ENCODE measurements at places on chromosomes 13 and 19. TPM values are rescaled to one million over a fixed set of nuclear protein-coding genes. Genes with fewer than 3 reads are reported as not detected.
A peak's percentile ranks its signal among the peaks of the same experiment; 100 is the strongest.

GRCh38 chr13:75651013-75651412 is 14.9 kb downstream of the LMO7 start:
- no peak for DNase-seq

DNA sequence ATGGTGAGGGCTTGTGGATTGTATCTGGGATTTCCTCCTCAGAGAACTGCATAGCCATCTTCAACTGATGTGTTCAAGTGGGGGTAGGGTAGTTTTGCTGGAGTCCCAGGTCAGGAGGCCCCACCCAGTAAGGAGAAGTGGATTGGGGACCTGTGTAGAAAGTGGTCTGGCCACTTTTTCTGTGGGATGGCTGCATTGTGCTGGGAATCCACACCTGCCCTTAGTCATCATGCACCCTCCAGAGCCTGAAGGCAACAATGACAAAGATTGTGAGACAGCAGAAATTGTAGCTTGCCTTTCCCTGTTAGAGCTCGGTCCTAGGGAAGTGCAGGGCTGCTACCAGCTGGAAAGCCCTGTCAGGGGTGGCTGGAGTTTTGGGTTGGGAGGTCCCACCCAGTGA is 255.4 kb downstream of the NDFIP2 start:
- no peak for DNase-seq

GRCh38 chr13:68261105-68261504 is 1031.0 kb upstream of the PCDH9 start:
- DNase-seq, result no peak

GRCh38 chr13:33069365-33069764 is 53.1 kb downstream of the KL start:
- no peak for DNase-seq

- no peak for DNase-seq
Observed at GRCh38 chr13:50613356-50613831, 230.1 kb downstream of the DLEU7 start.

DNA sequence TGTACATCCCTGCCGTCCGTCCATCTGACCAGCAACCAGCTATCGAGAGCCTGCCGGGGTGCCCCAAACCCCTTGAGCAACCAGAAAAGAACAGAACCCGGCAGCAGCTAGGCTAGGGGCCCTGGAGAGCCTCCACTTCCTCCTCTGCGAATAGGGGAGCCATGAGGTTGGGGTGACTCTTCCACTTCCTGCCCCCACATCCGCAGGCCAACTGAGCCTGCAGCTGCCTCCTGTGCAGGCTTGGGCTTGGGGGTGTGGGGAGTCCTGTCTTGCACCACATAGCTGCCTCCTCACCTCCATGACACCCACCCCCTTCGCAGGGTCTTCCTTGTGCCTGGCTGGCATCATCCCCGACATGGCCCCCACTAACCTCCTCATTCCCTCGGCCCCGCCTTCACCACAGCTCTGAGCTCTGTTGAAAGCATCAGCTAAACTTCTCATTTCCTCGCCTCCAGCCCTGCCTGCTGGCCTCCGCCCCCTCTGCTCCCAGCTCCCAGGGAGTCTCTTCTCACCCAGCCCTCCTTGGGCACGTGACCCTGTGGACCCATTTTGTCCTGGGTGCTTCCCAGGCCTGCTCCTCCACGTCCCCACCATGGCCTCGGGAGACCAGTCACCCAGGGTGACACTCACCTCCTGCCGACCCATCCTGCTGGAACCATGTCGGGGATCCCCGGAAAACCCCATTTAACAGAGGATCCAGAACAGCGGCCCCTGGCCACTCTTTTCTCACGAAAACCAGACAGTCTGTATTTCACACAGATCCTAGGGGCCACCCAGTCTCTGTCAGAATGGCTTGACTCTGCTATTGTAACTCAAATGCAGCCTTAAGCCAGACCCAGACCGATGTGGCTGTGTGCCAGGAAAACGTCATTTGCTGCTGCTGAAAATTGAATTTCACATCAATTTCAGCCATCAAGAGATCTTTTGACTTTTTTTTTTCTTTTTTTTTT is 50.4 kb downstream of the MYO9B start:
- no peak for DNase-seq

DNA sequence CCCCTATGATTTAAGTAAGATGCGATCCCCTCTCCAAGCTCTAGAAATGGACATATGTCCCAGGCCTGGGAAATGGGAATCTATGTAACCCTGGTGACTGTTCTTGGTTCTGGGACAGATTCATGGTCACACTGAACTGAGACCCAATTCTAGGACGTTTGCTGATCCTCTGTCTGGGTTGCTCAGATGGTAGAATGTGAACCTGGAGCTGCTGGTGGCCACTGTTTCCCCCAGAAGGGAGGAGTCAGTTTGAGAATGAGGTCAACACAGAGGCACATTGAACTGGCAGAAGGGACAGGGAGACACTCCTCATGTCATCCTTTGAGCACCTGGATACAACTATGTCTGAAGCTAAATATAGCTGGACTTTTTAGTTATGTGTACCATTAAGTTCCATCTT is 29.1 kb downstream of the FAM187B start:
- DNase-seq, result no peak

DNA sequence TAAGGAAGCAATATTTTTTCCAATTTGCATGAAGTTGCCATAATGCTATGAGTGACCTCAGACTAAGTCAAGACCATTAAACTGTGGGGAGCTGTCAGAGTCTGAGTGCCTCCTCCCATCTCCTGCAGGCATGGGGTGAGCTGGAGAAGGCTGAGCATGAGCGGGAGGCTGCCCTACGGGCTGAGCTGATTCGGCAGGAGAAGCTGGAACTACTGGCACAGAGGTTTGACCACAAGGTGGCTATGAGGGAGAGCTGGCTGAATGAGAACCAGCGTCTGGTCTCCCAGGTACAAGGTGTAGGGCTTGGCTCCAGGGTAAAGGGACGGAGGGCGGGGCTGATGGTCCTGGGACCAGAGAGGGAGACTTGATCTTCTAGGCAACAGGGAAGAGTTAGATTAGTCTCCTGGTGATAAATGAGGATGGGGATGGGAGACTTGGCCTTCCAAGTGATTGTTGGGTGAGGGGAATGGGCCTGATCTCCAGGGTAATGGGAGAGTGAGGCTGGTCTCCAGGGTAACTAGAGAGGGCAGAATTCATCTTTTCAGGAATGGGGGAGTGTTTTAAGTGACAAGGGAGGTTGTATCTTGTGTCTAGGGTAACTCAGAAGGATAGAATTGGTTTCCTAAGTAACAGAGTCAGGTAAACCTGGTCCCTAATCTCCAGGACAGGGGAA is 36.0 kb downstream of the SPTBN4 start:
- DNase-seq, result no peak

GRCh38 chr19:33052352-33052972 is 12.2 kb downstream of the RHPN2 start:
- DNase-seq, result no peak

DNA sequence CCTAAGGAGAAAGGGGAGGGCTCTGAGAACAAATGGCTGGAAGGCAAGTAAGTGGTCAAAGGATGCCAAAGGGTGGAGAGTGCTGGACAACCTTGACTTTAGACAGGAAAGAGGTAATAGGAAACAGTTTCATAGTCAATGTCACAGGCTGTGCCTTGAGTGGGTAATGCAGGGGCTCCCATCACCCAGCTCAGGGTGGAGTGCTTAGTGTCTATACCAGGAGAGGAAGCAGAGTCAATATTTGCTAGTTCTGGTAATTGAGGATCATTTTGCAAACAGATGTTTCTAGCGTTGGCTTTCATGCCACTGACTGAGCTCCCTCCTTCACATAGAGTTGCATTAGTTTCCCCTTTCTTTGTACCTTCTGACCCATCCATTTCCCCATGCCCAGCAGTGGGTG is 64.6 kb upstream of the KL start:
- DNase-seq, result no peak

GRCh38 chr19:53254411-53255341 is at the start of gene ZNF677:
Gene ZNF677 (minus strand): TSS chr19:53254873. CDS start chr19:53251550, 3,323 bp downstream.
- peak; percentile 18 for DNase-seq

GRCh38 chr19:35811317-35812219 is 1.1 kb downstream of the PRODH2 start:
- DNase-seq, result no peak

GRCh38 chr13:109401891-109402290 is 384.5 kb downstream of the IRS2 start:
- DNase-seq, result no peak

GRCh38 chr13:70893832-70894231 is 785.6 kb upstream of the KLHL1 start:
- DNase-seq, result no peak

DNA sequence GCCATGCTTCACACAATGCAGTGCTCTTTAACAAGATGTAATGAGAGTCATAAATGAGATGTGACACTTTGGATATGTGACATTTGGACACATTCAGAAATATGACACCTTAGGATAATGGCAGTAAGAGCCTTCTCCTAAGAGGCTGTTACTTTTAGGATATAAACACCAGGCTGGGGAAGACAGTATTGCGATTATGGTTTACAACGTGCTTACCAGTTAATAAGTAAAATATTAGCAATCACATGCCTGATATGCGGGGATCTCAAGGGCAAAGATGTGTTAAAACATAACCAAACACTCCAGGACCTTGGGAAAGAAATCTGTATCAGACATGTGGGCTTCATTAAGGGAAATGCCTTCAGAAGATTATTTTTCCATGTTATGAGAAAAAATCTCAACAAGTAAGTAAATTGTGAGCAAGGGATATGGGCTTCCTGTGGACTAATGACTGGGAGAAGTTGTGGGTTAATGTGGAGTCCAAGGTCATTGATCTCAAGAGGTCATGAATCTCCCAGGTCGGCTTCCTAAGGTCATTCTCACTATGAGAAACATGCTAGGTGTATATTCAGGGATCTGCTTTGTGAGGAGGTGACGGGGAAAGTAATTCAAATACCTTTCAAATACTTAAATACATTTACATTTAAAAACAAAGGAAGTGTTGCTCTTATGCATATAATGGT is 105.3 kb downstream of the STARD13 start:
- no peak for DNase-seq

DNA sequence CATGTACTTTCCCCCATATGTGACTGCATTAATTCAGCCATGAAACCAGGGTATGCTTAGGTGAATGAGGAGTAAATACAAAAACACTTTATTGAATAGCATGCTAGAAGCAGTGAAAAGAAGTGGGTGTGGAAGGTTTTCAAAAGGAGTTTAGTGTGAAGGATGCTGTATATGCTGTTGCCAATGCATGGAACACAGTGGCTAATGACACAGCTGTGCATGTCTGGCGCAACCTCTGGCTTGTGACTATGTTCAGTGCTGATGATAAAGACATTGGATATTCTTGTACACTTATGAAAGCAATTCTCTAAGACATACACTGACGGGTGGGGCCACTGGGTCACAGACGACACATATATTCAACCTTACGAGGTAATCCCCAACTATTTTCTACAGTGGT is 55.2 kb downstream of the SOX21 start:
- DNase-seq, result no peak

GRCh38 chr19:30682146-30682998 is 310.2 kb downstream of the ZNF536 start:
- no peak for DNase-seq

DNA sequence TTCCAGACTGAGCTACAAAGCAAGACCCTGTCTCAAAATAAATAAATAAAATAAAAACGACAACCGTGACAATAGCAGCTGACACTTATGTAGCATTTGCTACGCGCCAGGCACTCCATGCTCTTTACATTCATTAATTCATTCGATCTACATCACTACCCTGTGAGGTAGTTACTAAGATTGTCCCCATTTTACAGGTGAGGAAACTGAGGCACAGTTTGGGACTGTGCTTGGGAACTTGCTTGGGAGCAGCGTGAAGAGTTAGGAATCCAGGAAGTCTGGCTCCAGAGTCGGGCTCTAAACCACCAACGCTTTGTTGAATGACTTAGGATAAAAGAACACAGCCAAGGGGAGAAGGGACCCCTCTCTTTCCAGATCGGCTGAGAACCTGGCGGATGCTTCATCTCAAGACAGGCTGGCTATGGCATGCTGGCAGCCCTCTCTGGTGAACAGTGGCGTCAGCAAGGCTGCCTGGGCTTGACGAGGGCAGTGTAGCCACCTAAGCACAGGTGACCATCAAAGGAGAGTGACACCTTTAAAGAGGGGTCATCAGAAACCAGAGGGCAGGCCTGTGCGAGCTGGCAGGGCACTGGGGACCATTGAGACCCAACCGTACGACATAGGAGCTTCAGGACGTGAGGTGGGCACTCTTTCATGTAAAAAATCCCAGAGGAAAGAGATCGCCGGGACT is 591 bp downstream of the DOHH start:
- DNase-seq, result no peak

- DNase-seq, result no peak
Observed at GRCh38 chr19:17806945-17807344, 12.0 kb downstream of the B3GNT3 start.

DNA sequence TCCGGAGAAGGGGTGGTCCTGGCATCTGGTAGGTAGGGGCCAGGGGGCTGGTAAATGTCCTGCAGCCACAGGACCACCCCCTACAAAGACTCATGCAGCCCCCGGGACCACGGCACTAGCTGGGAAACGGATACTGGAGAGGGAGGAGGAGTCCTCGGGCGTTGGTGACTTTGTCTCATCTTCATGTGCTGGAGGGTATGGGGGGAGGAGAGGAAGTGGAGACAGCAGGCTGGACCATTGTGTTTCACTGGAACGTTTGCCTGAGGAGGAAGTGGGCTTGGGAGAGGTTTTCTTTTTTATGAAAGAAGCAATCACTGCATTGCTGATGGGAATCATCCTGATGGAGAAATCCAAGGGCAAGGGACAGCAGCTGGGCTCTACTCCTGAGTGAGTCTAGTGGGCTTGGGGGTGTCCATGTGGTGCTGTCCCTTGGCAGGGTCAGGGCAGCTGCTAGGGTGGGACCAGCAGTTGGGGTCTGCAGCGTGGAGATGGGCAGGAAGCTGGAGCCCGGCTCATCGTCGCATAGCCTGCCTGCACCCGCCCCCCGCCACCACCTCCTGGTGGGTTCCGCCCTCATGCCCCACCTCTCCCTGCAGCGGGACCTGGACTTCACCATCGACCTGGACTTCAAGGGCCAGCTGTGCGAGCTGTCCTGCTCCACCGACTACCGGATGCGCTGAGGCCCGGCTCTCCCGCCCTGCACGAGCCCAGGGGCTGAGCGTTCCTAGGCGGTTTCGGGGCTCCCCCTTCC is 1.7 kb upstream of the ADM5 start:
- DNase-seq, result no peak

GRCh38 chr13:37797631-37798030 is 71.9 kb downstream of the TRPC4 start:
- DNase-seq, result no peak

- no peak for DNase-seq
Observed at GRCh38 chr19:38206006-38206745, 17.8 kb downstream of the DPF1 start.

DNA sequence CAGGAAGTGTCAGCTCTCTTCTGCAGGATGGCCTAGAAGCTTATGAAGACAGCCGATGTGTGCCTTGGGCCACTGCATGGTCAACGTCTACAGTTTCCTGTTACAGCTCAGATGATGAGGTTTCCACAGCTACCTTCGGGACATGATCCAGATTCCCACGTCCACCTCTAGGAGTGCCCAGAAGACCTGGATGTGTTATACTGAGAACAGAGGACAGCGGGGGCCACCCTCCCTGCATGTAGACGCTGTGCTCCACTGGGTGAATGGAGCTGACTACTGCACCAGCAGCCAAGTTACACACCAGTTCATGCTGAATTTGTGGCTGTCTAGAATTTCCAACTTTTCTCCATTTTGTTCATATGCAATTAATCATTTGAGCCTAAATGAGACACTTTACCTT is 78.5 kb upstream of the MTIF3 start:
- no peak for DNase-seq

AMH gene
- total RNA-seq, result 2.1 TPM

GPR18 gene
- not detected for total RNA-seq

Data from glomerular endothelial cell (primary cell).